Substantia nigra (tissue), 51 donors: ENCODE measurements at places on chromosomes 11 and 22.
A peak's percentile ranks its signal among the peaks of the same experiment; 100 is the strongest.

DNA sequence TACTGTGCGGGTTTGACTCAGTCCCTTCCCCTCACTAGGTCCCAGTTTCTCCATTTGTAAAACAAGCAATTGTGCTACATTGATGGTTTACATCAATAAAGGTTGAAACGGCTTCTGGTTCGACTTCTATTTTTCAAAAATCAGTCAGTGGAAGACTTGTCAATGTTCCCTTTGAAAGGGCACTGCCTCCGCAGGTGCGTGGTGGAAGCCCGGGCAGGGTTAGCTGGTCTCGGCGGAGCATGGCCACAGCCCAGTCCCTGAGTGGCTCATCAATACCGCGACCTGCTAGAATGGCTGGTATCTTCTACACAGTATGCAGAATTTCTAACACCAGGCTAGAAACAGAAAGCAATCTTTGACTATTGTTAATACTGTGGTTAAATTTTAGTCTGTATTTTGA lies 16.1 kb downstream of the MS4A10 start:
- DNase-seq = no peak

GRCh38 chr22:24503137-24503842 lies 8.2 kb downstream of the UPB1 start:
- peak; percentile 43 for DNase-seq

- no peak for DNase-seq
These were observed 12.9 kb downstream of the ARHGEF17 start for GRCh38 chr11:73320763-73321603.

GRCh38 chr11:108009497-108010370 lies 1.0 kb downstream of the CUL5 start:
- no peak for DNase-seq

- DNase-seq = no peak
These were observed 113.6 kb upstream of the MTMR2 start for GRCh38 chr11:96037405-96037949.

DNA sequence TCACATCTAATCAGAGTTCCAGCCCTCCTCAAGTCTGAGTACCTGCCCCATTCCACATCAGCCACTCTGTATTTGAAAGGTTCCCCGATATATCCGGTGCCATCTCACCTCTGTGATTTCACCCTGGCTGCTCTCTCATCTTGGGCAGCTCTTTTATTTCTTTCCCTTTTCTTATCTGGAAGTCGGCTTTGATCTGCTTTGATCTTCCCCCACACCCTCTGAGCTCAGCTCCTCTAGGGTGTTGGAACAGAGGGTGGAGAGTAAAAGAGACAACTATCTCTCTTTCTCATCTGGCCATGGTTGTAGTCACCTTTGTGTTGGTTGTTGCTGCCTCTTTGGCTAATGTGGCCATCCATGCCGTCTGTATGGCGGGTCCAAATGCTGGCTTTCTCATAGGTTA lies 108.3 kb downstream of the ENTHD1 start:
- DNase-seq = no peak

DNA sequence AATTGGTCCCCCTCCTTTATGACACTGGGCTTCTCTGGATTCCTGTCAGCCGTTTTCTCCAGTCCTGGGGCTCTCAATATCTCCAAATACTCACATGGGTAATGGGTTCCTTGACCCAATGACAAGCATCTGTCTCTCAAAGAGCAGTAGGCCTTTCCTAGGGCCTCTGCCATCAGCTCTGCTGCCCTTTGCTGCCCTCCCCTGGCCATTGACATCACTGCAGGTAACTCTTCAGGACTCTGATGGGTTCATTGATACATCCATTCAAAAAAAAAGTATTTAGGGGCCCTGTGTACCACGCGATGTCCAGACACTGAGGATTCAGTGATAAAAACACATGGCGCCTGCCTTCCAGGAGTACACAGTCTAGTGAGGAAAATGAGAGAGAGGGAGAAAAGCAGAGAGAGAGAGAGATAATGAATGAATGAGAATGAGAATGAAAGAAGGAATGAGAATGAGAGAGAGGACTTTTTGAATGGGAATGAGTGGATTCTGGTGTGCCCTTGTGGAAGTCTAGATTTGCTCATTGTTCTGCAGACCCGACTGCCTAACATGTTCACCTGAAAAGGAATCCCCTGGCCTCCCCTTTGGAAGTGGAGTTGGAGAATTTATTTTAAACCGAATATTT lies 42.6 kb upstream of the OLFML1 start:
- DNase-seq = no peak

GRCh38 chr11:126216526-126217305 lies 5.1 kb downstream of the FAM118B start:
- no peak for DNase-seq

DNA sequence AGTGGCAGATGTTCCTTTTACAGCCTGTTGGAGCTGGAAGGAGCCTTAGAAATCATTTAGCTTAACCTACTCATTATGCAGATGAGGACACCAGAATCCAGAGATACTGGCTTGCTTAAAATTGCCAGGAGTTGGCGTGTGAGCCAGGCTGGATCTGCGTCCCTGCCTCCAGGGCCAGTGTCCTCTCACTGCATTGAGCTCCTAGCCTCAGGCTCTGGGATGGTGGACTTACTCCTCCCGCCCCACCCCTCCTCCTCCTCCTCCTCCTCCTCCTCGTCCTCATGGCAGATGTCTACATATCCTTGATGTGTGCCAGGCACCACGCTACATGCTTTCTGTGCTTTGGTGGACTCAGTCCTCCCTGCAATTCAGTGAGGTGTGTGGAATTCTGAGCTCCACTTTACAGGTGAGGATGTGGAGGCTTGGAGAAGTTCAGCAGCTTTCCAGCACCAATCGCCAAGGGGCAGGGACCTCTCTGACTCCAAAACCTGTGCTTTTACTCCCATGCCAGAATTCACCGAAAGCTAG lies 24.1 kb downstream of the ADAMTS15 start:
- no peak for DNase-seq

- DNase-seq = no peak
These were observed 99.6 kb downstream of the FAM168A start for GRCh38 chr11:73498343-73498742.

GRCh38 chr11:111379602-111380136 lies 594 bp upstream of the POU2AF1 start:
- DNase-seq = no peak

GRCh38 chr22:23196165-23196564 lies 15.9 kb downstream of the BCR start:
- DNase-seq = no peak

DNA sequence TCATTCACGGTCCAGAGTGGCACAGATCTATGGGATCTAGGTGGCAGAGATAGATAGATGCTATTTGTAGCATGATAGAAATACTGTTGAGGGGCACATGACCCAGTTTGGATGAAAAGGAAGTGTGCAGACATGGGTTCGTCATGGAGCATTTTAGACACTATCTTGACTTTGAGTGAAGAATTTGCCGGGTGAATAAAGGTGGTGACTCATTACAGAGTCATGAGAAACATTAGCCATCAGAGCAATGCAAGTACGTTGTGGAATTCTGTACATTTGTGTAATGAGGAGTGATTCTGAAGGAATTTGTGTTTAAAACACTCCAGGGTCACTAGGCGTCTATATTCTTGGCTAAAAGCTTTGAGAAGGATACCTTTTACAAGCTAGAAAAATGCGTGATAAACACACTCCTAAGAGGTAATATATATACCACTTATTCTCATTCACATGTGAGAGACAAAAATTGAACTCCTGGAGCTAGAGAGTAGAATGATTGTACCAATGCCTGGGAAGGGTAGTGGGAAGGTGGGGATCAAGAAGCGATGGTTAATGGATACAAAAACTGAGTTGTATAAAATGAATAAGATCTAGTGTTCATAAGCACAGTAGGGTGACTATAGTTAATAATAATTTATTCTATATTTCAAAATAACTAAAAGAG lies 593.7 kb upstream of the LUZP2 start:
- DNase-seq = no peak

DNA sequence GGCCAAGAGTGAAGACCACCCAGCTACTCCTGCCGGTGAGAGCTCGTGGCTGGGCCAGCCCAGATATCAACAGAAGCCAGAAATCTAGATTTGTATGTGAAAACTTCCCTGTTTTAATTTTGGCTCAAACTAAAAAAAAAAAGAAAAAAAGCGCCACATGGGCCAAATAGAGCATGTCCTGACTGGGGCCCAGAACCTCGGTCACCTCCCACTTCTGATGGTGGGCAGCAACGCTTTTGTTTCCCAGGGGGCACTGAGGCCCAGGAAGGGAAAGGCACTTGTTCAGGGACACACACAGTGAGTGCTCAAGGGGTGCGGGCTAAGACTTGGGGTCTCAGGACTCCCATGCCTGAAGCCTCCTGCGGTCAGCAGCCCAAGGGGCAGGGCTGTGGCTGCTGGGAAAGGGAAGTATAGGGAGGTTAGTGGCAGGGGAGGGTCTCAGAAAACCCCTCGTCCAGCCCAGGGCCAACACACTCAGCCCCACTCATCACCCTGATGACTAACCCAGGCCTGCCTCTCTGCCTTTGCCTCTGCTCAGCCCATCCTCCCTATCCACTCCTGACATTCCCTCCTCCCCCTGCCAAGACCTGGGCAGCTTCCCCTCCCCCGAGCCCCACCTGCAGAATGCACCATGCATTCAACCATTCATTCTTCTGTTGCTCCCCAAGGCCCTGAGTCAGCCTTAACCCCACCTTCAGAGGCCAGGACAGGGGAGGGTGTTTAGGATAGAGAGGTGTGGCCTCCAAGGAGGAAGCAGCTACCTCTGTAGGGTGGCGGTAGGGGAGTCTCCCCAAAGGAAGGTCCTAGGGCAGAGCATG lies 30.0 kb upstream of the TCF20 start:
- no peak for DNase-seq

DNA sequence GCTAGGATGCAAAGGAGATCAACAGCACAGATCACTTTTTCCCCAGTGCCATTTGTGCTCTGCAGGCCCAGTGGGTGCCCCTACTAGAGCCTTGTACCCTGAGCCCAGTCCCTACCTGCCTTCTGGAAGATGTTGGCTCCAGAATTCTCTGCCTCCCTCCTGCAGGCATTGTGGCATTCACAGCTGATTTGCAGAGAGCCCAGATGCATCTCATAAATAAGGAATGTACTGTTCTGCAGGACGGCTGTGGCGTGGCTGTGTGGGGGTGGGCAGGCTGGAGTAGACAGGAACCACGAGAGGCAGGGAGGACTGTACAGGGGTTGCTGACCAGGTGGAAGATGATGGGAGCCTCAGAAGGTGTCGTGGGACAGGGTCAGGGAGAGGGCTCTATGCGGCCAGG lies 11.2 kb upstream of the MIAT start:
- no peak for DNase-seq

GRCh38 chr22:40202225-40202944 lies 24.7 kb downstream of the TNRC6B start:
- DNase-seq = no peak

DNA sequence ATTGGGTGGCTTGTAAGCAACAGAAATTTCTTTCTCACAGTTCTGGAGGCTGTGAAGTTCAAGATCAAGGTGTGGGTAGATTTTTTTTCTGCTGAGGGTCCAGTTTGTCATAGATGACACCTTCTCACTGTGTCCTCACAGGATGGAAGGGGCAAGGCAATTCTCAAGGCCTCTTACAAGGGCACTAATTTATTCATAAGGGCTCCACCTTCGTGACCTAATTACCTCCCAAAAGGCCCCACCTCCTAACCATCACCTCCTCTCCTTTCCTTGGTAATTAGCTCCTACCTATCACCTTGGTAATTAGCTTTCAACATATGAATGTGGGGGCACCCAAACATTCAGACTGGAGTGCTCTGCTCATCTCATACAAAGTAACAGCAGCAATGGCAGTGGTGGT lies 92.3 kb upstream of the CD44 start:
- DNase-seq = no peak

DNA sequence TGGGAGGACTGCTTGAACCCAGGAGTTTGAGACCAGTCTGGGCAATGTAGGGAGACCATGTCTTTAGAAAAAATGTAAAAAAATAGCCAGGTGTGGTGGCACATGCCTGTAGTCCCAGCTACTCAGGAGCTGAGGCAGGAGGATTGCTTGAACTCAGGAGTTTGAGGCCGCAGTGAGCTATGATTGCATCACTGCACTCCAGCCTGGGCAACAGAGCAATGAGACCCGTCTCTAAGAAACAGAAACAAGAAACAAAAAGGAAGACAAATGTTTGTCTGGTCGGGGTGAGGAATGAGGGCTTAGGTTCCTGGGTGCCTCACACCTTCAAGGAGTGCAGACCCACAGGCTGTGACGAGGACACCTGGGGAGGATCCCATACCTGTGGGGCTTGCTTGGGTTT lies 191.9 kb downstream of the CEP164 start:
- DNase-seq = no peak

DNA sequence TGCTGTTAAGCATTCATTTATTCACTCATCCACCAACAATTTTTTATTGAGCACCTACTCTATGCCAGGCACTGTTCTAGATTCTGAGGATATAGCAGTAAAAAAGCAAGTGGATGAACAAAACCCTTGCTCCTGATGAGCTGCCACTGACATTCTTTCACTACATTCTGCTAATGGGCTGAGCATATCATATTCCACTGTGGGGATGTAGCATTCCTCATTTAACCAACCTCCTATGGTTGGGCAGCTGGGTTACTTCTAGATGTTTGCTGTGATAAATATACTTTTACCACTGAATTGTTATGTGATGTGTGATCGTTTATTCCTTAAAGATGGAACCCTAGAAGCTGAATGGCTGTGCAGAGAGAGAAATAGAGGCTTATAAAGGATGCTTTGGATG lies 176.9 kb downstream of the MN1 start:
- DNase-seq = no peak

DNA sequence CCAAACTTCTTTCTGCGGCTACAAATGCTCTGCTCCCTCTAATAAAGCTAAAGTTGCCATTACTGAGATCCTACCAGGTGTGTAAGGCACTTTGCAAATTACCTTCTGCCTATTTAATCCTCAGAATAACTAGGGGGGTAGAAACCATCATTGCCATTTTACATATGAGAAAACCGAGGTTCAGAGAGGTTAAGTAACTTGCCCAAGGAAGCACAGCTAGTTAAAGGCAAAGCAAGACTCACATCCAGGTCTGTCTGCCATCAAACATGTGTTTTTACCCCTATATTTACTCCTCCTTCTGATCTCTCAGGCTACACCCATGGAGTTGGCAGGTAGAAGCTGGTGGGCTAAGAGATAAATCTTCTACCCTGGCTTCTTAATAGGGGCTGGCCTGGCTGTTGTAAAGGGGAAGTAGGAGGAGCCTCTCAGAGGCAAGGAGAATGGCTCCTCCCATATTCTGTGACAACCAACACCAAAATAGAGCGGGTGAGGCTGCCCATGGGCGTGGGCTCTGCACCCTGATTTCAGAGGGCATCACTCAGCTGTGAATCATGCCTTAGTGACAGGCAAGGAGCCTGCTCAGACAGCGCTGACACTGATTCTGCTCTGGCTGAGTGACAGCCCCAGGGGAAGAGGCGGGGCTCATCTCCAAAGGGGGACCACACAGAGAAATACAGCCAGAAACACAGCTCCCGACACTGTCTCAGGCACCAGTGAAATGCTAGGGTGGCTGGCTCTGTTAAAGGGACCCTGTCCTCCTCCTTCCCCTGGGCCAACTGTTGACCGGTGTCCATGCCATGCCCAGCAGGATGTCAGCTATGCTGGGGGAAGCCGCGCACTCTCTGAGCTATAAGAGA lies 106.8 kb downstream of the ABTB2 start:
- DNase-seq = peak; percentile 52
